Activated CD8-positive, alpha-beta memory T cell treated with anti-CD3 and anti-CD28 coated beads for 4 hours (primary cell): ENCODE measurements at places on chromosomes 5 and 9.

GRCh38 chr9:117815315-117815714 lies 111.1 kb downstream of the TLR4 start:
- DNase-seq, result no peak

- DNase-seq, result no peak
These were observed 103.6 kb downstream of the TSSK1B start for GRCh38 chr5:113331209-113331551.

GRCh38 chr9:27414220-27414761 lies 109.8 kb upstream of the IFNK start:
- DNase-seq, result no peak

GRCh38 chr5:177162379-177162778 lies 28.8 kb downstream of the NSD1 start:
- no peak for DNase-seq

DNA sequence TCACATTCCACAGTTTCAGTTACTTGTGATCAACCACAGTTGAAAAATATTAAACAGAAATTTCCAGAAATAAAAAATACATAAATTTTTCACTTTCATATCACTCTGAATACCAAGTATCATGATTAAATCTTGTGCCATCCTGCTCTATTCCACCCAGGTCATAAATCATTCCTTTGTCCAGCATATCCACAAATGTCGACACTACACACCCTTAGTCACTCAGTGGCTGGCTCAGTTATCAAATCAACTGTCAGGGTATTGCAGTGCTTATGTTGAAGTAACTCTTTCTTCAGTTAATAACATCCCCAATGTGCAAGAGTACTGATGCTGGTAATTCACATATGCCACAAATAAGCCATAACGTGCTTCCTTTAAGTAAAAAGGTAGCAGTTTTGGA lies 115.7 kb downstream of the FBXL17 start:
- no peak for DNase-seq

DNA sequence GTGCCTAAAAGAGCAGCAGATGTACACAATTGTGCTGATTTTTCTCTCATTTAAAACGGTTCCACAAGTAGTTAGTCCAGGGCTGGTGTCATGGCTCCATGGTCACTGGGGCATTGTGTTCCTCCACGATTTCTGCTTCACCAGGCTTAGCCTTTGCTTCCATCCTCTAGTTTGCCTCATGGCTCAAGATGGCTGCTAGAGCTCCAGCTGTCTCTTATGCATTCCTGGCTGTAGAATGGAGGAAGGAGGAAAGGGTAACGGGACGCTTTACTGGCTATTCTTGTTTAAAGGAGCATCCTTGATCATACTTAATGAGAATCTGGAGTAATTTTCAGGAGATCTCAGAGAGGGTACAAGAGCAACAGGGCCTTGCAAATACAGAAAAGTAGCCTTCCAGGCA lies 47.7 kb downstream of the BOD1 start:
- DNase-seq, result no peak

DNA sequence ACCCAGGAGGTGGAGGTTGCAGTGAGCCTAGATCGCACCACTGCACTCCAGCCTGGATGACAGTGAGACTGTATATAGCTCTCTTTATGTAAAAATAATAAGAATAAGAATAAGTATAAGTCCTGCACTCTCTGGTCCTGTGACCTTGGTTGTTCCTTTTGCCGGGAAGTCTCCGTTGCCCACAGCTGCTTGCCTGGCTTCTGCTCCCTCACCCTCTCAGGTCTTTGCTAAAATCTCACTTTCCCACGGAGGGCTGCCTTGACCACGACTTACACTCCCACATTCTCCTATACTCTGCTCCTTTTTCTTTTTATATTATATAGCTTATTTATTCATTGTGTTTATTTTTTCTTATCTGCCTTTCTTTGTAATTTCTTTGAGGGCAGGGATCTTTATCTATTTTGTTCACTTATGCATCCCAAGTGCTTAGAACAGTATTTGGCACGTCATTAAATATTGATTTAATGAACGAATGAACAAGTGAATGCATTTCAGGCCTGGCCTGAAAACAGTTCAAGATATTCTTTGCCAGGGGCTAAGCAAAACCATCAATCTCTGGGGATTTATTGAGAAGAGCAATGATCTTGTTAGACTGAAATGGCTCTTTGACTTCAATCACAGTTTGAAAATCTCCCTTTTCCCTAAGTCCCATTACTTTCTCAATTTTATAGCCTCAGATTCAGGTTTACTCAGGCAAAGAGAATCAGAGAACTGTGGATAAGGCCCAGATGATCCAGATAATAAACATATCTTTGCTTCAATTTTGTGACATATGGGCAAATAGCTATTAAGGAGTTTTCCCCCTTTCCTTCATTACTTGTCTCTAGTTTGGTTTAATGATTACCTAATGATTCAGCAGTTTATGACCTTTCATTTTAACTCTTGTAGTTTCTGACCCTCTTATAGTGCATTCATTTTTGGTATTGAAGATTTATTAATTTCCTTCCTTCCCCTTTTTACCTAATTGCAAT lies 60.8 kb upstream of the TMC1 start:
- DNase-seq, result no peak

DNA sequence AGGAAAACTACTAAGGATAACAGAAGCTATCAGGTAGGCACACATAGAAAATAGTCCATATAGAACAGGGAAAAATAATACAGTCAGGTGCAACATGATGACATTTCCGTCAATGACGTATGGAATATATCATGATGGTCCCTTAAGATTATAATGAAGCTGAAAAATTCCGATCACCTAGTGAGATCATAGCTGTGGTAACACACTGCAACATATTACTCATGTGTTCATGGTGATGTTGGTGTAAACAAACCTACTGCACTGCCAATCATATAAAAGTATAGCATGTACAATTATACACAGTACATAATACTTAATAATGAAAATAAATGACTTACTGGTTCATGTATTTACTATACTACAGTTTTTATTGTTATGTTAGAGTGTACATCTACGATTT lies 60.0 kb downstream of the MEGF9 start:
- no peak for DNase-seq

GRCh38 chr5:53878015-53878414 lies 317.6 kb downstream of the NDUFS4 start:
- DNase-seq, result no peak
